ENCODE measurements at places on chromosomes 3 and 15.

DNA sequence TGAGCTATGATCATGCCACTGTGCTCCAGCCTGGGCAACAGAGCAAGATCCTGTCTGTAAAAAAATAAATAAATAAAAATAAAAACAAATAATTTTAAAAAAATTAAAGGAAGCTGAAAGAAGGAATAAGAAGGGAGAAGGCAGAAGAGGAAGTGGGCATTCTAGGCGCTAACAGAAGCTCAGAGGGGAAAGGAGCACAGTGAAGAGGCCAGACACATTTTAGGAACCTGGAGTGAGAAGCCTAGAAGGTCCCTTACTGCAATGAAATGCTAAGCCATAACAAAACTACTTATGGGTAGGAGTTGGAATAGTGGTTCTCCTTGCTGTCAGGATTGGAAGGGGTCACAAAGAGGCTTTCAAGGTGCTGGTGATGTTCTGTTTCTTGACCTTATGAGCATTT lies 64.0 kb downstream of the ITGB5 start:
- DNase-seq, result no peak

DNA sequence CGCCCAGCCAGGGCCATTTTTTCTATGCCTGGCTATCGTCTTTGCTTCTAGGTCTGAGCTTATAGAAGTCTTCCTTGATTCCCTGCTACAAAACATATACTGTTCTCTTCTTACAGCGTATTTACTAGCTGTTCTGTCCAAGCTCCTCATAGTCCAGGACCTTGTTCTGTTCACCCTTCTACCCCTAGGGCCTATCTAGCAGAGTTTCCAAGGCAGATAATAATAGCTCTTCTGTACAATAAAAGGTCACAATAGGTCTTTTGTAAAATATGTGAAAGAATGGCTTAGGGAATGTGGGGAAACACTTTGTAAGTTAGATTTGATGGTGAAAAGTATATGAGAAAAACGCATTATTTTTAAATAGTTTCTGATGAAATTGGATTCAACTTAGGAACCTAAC lies 158.2 kb downstream of the P3H2 start:
- DNase-seq, result no peak

GRCh38 chr3:159163656-159164055 lies 361.8 kb downstream of the MFSD1 start:
- DNase-seq, result no peak

- no peak for DNase-seq
Observed at GRCh38 chr3:1251282-1252060, 158.6 kb downstream of the CNTN6 start.
